ENCODE measurements at places on chromosomes 16 and 17.

DNA sequence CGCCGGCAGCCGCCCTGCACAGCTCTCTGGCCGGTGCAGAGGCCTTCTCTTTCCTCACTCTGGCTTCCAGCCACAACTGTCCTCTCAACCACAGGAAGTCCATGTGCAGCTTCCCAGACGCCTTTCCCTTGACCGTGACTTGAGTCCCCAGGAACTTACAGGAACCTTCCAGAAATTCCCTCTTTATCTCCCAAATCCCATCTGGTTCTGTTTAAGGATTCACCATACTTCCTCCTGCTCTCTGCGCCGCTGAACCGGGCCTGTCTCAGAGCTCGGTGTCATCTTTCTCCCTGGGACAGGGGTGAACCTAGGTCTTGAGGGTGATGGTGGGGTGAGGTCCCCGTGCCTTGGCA is 65.2 kb upstream of the ZNF469 start:
- no peak for DNase-seq

DNA sequence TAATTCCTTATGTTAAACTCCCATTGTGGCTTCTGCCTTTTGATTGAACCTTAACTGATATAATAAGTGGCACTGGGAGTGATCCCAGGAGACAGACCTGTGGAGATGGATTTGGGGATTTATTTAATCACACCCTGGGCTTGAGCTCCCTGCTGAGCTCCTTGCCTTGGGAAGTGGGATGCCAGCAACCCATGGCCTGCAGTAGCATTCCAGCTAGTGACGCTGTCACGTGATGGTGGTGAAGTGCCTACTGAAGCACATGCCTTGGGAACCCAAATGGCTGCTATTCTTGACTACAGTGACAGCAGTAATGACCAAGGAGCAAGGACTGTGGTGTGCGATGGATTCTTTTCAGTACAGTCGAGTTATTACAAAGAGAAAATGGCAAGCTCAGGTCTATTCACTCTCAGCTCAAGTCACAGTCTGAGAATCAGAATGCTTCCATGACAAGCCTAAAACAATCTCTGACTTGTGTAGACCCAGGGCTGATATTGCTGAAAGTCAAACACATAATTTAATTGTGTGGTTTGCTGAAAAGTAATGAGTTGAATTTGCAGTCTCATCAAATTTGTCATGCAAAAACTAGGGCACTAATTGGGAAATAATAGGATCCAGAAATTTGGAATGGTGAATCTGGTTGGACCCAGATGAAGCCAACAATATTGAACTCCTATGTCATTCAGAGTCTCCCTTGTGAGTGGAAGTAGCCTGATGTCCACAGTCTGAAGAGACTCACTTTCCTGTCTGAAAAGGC is 47.1 kb downstream of the BCL7C start:
- DNase-seq = no peak

GRCh38 chr17:17535957-17536356 is 39.8 kb upstream of the RASD1 start:
- DNase-seq = no peak

DNA sequence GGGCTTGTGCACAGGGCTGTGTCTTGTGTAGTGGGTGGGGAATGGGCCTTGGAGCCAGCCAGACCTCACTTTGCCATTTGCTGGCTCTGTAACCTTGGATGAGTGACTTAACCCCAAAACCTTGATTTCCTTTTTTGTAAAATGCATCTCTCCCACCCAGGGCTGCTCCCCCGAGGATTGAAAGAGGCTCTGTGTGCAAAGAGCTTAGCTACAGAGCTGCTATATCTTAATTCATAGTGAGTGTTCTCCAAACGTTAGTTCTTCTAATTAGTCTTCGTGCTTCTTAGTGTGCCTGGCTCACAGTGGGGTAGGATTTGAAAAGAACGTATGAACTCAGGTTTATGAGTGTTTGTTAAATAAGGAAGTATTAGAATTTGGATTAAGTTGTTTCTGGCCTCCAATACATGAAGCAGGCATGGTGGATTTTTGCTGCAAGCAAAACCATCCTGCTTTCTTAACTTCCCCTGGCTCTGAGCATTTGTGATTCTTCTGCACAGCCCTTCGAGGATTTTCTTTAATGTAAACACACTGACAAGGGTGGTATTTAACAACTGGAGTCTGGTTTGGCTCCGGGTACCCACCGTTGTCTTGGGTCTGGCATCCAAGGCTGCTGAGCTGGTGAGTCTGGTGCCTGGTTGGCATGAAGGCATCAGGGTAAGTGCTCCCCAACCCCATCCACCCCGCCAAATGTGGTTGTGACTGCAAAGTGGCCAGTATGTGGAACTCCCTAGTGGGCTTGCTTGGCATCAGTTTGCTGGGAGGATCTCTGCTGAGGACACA is 29.7 kb downstream of the KSR1 start:
- DNase-seq = no peak

DNA sequence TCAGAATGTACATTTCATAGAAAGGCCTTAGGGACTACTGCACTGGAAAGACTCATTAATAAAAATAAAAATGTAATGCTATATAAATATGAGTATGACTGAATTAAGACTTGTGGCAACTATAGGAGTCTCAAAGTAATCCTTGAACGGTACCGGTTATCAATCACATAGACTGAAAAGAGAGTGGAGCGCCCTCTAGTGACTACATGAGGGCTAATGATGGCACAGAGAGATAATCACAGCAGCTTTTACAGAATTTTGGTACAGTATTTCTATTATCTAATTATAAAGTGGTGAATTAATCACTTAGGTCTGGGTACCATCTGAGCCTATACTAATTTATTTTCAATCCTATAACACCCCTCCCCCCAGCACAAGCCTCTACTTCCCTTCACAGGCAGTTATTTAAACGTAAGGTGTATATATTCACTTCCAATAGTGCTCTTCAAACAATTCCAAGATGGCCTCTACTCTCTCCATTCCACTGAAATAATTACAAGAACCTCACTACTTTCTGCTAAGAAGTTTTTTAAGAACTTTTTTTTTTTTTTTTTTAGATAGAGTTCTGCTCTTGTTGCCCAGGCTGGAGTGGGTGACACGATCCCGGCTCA is 40.7 kb upstream of the ANKFY1 start:
- peak; percentile 62 for DNase-seq

DNA sequence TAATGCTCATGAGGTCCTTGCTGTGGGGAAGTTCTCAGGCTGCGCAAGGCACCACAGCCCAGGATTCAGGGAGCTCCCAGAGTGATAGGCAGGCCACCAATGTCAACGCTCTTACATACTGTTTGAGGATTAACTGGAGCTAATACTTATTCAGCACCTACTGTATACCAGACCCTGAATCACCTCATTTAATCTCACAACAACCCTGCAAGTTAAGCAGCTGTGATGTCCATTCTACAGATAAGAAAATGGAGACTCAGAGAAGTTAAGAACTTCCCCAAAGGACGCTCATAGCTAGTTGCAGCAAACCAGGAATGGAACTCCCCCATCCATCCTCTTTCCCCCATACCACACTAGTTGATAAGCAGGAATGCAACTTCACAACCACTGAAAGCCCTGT is 25.5 kb upstream of the CCR7 start:
- no peak for DNase-seq

DNA sequence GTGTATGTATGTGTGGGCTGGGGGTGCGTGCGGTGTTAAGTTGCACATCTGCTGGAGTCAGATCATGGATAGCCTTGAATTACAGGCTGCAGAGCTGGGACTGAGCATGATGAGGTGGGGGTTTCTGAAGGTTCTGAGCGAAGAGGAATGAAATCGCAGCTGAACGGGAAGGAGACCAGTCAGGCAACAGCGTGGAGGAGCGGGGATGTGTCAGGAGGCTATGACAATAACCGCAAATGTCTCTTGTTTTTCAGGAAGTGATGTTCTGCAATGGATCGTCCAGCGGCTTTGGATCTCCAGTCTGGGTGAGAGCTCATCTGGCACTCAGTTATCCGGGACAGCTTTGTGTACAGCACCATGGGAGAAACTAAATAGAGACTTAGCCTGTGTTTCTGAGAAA is 20.9 kb downstream of the RGS9 start:
- no peak for DNase-seq

DNA sequence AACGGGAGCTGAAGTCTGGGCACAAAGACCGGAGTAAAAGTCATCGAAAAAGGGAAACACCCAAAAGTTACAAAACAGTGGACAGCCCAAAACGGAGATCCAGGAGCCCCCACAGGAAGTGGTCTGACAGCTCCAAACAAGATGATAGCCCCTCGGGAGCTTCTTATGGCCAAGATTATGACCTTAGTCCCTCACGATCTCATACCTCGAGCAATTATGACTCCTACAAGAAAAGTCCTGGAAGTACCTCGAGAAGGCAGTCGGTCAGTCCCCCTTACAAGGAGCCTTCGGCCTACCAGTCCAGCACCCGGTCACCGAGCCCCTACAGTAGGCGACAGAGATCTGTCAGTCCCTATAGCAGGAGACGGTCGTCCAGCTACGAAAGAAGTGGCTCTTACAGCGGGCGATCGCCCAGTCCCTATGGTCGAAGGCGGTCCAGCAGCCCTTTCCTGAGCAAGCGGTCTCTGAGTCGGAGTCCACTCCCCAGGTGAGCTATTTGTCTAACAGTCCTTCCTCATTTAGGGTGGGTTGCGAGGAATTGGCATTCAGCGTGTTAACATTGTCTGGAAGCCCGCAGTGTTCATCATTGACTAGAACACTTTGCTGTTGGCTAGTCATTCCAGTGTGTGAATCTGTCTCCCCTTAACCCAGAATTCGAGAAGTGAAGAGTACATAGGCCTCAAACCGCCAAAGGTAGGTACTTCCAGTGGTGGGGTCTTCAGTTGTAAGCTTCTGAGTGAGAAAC is 1.5 kb downstream of the CDK12 start:
- peak; percentile 25 for DNase-seq

GRCh38 chr16:50696575-50697420 is 3.4 kb downstream of the NOD2 start:
- peak; percentile 65 for DNase-seq

DNA sequence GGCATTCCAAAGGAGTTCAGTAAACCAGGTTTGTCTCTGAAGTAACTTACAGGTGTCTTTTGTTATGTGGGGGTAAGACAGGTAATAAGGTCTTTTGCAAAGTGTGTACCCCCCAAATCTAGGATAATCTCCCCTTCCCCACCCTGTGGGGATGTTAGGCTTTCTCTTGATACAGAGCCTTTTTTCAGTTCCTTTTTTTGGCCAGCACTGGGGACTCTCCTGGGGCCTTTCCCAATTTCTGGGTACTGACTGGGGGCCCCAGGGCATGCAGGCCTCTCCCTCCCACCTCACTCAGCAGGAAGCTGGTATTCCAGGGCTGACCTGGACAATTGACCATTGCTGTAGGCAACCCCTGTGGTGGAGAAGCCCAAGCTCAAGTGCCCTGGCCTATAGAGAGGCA is 84.3 kb upstream of the IRX6 start:
- no peak for DNase-seq

DNA sequence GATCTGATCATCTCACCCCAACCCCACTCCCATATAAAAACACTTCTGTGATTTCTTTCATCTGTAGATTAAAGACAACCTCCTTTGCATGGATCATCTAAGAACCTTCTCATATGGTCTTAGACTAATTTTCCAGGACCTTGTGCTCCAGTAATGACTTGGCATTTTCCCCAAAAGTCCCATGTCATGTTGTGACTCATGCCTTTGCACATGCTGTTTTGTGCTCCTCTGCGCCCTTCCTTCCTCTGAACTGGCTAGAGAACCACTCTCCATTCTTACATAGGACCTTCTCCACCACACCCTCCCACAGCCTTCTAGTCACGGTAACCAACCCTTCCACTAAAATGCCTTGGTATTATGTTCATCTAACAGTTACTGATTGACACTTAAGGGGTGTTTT is 99.5 kb upstream of the AXIN2 start:
- DNase-seq = peak; percentile 8

GRCh38 chr17:58665946-58666857 is 25.6 kb downstream of the TEX14 start:
- no peak for DNase-seq

GRCh38 chr17:8188263-8188839 is 1.6 kb downstream of the BORCS6 start:
- no peak for DNase-seq

DNA sequence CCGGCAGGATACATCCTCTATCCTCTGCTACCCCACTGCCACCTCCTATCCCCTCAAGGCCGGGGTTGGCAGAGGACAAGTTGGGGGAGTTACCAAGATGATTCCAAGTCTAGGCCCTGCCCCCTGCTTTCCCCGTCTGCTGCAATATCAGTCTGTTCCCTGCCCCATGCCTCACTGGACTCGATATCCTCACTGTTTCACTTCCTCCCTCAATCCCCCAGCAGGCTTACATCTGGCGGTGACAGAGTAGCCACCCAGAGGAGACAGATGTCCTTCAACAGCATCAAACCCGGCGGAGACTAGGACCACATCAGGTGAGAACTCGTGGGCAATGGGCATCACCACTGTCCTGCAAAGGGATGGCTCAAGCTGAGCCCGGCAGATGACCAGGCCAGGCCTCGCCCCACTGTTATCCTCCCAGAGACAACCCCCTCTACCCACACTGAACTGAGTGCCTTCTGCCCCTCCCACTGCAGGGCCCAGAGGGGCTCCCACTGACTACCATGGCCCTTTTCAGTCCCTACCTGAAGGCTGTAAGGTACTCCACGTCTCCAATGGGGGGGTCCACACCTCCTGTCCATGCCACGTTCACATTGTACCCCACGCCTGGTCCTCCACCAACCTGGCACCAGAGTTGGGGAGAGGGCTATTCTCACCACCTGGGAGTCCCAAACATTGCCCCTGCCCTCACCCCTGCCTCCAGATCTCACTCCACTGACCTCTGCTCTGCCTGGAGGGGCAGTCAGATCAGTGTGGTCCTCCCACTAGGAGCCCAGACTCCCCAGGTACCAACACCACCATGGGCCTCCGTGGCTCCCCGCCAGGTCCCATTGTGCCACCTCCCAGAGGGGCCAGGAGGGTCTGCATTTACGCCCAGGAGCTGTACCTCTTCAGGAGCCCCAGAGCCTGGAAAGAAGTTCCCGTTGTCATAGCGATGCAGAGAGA is 9.6 kb downstream of the G6PC3 start:
- DNase-seq = no peak

DNA sequence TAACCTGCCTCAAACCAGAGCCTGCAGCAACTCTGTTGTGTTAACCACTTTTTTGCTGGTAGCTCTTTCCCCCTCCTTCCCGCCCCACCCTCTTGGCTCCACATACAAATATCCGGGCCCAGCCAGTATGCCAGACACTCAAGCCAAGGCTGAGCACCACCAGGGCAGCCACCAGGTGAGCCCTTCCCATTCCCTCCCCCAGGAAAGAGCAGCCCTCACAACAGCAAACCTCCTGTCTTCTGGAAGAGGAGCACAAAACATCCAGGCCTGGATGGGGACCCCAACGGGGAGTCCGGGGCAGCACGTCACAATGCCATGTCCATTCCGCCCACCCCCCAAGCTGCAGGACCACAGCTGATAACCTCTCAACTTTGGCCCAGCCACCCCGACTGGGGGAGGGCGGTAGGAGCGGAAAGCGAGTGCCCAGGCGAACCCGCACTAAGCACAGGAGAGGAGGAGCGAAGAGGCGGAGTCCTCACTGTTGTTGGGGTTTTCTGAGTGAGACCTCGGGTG is 757 bp downstream of the ORMDL3 start:
- peak; percentile 75 for DNase-seq

- peak; percentile 96 for DNase-seq
Observed at GRCh38 chr17:42019509-42020404, at the start of gene NKIRAS2. Gene NKIRAS2 (plus strand): TSS chr17:42020090. CDS start chr17:42021578, 1,488 bp downstream.

All from activated CD4-positive, alpha-beta T cell treated with anti-CD3 and anti-CD28 coated beads, Interleukin-2, amount 50 U/mL, for 16 hours (primary cell).